Right ventricle myocardium inferior (tissue), 1 donor: ENCODE measurements at places on chromosomes 12 and 14. TPM values are rescaled to one million over a fixed set of nuclear protein-coding genes. Genes with fewer than 3 reads are reported as not detected.

The JDP2 gene
- total RNA-seq, result 27.2 TPM

- DNase-seq, result peak; percentile 82
Measured at GRCh38 chr14:51507906-51508511, 143.7 kb upstream of the FRMD6 start.

- no peak for DNase-seq
Measured at GRCh38 chr14:35122696-35123387, 490 bp downstream of the PRORP start.

DNA sequence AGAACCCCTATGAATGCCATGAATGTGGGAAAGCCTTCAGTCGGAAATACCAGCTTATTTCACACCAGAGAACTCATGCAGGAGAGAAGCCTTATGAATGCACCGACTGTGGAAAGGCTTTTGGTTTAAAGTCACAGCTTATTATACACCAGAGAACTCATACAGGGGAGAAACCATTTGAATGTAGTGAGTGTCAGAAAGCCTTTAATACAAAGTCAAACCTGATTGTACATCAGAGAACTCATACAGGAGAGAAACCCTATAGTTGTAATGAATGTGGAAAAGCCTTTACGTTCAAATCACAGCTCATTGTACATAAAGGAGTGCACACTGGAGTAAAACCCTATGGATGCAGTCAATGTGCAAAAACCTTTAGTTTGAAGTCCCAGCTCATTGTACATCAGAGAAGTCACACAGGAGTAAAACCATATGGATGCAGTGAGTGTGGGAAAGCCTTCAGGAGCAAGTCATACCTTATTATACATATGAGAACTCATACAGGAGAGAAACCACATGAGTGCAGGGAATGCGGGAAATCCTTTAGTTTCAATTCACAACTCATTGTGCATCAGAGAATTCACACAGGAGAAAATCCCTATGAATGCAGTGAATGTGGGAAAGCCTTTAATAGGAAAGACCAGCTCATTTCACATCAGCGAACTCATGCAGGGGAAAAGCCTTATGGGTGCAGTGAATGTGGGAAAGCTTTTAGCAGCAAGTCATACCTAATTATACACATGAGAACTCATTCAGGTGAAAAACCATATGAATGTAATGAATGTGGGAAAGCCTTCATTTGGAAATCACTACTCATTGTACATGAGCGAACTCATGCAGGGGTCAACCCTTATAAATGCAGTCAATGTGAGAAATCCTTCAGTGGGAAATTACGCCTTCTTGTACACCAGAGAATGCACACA, 22.3 kb downstream of the ZNF268 start:
- DNase-seq, result no peak

- DNase-seq, result no peak
Measured at GRCh38 chr14:86619726-86620125, 1089.8 kb downstream of the FLRT2 start.

GRCh38 chr14:31059152-31059924, 33.2 kb upstream of the STRN3 start:
- no peak for DNase-seq

DNA sequence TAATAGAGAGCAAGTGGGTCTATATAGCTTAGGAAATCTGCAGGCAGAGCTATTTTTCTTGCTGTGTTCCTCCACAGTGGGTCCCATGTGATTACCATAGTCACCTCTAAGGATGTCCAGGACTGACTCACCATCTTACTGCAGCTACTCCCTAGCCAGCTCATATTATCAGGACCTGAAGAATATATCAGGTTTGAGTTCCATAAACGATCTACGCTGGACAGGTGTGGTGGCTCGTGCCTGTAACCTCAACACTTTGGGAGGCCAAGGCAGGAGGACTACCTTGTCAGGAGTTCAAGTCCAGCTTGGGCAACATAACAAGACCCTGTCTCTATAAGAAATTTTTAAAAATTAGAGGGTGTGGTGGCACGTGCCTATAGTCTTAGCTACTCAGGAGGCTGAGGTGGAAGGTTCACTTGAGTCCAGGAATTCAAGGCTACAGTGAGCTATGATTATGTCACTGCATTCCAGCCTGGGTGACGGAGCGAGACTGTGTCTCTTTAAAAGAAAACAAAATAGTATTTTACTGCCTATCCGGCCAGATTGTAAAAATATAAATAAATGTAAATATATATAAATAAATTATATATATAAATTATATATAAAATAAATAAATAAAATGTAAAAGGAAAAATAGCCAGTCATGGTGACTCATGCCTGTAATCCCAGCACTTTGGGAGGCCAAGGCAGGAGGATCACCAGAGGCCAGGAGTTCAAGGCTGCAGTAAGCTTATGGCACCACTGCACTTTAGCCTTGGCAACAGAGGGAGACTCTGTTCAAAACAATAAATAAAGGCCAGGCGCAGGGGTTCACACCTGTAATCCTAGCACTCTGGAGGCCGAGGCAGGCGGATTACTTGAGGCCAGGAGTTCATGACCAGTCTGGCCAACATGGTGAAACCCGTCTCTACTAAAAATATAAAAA, 6.9 kb upstream of the SPRYD4 start:
- no peak for DNase-seq

GRCh38 chr12:8082808-8083100, 680 bp downstream of the NECAP1 start:
- no peak for DNase-seq

The NOXRED1 gene
- 0.22 TPM for total RNA-seq

DNA sequence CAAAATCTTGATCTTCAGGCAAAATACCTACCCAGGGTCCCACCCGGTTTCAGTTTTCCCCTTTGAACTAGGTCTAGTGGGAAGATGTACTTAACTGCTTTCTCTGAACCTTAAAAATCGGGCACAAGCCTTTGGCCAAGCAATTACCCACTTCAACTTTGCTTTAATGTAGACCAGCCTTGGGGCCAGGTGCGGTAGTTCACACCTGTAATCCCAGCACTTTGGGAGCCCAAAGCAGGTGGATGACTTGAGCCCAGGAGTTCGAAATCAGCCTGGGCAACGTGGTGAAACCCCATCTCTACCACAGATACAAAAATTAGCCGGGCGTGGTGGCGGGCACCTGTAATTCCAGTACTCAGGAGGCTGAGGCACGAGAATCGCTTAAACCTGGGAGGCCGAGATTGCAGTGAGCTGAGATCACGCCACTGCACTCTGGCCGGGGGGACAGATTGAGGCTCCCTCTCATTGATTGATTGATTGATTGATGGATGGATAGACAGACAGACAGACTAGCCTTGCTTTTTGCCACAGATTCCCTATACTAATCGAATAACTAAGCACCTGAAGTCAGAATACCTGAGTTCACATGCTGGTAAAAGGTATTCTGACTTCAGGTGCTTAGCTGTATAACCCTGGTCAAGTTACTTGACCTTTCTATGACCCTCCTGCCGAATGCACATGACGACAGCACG, 1.9 kb downstream of the CLIP1 start:
- no peak for DNase-seq

DNA sequence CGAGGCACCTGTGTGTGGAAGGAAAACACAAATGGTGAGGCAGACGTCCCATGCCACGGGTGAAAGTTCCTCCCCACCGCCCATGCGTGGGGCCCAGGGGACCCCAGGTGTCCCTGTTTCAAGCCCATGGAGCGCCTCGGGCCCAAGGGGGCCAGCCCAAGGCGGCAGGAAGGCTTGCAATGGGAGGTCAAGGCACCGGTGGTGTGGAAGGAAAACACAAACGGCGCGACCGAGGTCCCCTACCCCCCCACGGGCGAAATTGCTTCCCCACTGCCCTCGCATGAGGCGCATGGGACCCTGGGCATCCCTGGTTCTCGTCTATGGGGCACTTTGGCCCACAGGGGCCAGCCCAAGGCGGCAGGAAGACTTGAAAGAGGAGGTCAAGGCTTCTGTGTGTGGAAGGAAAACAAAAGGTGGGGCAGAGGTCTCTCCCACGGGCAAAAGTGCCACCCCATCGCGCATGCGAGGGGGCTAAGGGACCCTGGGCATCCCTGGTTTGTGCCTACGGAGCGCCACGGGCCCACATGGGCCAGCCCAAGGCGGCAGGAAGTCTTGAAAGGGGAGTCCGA, 379.4 kb downstream of the ALG10 start:
- no peak for DNase-seq

- DNase-seq, result no peak
Measured at GRCh38 chr12:13146336-13146938, 43.0 kb upstream of the GSG1 start.

GRCh38 chr12:127745469-127746212, 521.3 kb upstream of the TMEM132C start:
- no peak for DNase-seq

The KLRC1 gene
- not detected for total RNA-seq

- no peak for DNase-seq
Measured at GRCh38 chr12:76569685-76570604, 10.4 kb upstream of the OSBPL8 start.

The KERA gene
- total RNA-seq, result not detected

DNA sequence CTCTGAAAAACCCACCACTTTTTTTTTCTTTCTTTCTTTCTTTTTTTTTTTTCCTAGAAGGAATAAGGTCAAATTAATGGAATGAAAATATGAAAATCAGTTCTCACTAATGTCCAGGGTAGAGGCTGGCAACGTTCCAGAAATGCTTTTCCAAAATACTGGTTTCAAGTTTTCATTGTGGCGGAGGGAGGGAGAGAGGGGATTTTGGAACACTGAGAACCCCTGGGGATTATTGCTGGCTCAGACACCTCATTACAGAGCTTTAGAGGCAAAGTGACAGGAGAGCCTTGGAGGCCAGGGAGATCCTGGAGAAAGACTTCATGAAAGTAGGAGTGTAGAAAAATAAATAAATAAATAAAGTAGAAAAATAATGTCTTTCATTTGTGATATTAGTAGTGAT, 45.4 kb downstream of the ALX1 start:
- no peak for DNase-seq

The BCL2L14 gene
- total RNA-seq, result not detected

- DNase-seq, result peak; percentile 66
Measured at GRCh38 chr12:110141389-110141788, 17.2 kb downstream of the IFT81 start.

DNA sequence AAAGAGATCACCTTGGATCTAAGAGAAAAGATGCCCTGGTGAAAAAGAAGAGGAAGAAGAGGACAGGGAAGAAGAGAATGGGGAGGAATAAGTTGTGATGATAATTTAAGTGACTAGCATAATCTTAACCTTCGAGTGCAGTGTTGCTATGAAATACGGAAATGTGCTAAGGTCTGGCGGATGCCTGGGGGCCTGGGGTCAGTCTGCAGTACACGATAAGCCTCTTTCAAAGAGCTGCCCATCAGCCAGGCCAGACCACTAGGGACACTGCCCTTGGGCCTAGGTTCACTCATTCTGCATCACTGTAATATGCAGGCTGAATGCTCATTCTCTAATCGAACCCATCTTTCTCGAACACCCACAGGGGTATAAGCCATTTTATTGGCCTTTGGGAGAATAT, 83.4 kb downstream of the PLEKHG3 start:
- DNase-seq, result peak; percentile 28

DNA sequence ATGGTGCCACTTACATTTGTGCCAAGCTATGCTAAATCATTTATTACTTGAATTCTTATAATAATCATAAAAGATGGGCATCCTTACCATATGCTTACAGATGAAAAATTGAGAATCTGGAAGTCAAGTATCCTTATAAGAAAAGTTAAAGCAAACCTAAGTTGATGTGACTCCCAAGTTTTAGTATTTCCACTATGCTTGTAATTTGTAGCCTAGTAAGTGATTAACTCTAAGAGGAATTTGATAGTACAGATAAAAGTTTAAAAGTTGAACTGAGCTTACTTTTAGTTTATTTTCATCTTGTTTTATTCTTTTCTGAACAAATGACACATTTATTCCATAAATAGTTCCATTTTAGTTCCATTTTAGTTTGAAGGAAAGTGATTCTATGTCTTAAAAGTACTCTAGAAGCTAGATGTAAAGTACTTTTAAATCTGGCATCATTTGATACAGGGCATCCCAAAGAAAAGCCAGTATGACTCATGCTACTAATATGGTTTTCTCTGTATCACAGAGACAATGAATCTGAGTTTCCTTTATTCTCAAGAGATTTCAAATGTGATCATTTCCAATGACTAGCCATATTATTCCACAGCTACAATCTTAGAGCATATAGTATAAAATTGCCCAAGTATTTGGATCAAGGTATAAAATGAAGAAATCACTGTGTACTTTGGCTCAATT, 596.0 kb downstream of the SLC16A7 start:
- no peak for DNase-seq

GRCh38 chr12:8622646-8623045, 10.0 kb upstream of the AICDA start:
- DNase-seq, result no peak

DNA sequence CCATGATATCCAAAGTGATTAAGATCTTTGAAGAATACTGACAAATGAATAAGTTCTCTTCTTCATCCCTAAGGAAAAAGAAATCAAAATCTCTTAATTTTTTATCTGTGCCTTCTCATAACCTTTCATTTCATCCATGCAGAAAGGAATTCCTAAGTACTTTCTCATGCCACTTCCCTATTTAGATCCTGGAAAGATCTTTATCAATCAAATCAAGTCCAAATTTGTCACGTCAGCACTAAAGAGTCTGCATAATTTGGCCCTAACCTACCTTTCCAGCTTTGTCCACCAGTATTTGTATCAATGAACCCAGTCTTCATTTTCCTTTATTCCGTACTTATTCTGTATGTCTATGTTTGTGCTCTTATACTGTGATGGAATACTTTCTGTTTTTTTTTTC, 41.2 kb downstream of the VEZT start:
- DNase-seq, result no peak

GRCh38 chr12:96371138-96371789, 29.0 kb downstream of the CDK17 start:
- DNase-seq, result no peak

The IFNG-AS1 gene
- not detected for total RNA-seq

- DNase-seq, result no peak
Measured at GRCh38 chr12:662566-663292, 516 bp downstream of the NINJ2 start.

DNA sequence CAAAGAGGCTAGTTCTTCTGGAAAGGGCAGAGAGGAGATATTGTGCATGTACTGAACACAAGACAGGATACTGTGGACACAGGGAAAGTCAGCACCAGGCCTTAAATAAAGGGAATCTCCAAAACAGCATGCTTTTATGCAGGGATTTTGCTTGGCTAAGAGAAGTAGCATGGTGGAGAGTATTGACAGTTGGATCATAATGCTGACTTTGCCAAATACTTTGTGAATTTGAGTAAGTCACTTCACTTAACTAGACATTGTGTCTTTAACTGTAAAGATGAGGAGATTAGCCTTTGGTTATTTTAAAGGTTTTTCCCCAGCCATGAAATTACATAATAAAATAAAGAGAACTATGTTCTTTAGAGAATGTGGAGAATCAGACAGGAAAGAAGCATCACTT, 24.5 kb downstream of the GALNT8 start:
- no peak for DNase-seq

DNA sequence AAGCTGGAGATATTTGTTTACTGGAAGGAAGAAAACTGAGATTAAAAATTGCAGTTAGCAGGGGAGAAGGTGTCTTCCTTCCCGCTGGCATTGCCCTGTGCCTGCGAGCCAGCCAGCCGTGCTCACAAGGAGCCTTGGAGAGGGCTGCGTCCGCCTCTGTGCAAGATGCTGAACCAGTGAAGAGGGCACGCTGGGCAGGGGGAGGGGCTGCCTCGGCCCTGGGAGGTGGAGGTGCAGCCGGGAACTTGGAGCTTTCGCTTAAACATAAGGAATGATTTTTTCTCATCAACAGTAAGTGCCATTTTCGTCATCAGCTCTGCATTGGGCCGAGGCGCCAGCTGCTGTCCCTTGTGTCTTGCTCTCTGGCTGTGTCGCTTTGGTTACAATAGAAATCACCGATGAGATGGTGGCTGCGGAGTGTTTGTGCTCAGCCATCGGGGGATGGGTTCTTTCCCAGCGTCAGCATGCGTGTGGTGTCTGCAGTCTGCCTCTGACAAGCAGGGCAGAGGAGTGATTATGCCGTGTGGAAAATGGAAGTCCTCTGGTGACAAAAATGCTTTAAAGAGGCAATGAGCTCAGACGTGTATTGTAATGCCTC, 97.3 kb downstream of the ESR2 start:
- DNase-seq, result no peak
